ENCODE measurements at places on chromosomes 7 and 10. TPM values are rescaled to one million over a fixed set of nuclear protein-coding genes. Genes with fewer than 3 reads are reported as not detected.
A peak's percentile ranks its signal among the peaks of the same experiment; 100 is the strongest.

DNA sequence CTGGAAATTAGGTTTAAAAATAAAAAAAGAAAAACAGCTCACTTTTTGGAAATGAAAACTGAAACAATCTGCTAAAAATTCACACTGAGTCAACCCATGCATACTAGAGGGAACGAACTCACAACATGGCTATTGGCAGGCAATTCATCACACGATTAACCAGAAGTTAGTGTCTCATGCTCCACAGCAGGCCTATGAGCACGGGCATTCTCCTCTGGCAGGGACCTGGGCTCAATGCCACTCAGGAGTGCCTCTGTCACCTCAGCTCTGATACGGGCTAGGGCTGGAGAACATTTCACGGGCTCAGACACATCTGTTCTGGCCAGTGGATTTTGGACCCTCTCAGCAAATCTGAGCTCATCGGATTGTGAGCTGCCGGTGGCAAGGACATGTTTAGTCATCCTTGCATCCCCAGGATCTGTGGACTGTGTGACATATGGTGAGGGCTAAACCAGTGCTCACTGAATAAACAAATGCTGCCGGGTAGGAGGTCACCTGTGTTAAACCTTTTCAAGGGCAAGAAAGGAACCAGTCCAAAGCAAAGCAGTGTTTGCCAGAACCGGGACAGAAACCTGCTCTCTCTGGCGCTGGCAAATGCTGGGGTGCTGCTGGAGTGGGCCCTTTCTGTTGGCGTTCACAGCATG lies 40.1 kb downstream of the POLR3A start:
- no peaks in the 10 kb centered on the region for H3K36me3 ChIP-seq
- no peaks in the 10 kb centered on the region for H3K4me1 ChIP-seq
- DNase-seq: no peak
- H3K27ac ChIP-seq: no peak overlapping the region
- no peak overlapping the region for H3K4me3 ChIP-seq

DNA sequence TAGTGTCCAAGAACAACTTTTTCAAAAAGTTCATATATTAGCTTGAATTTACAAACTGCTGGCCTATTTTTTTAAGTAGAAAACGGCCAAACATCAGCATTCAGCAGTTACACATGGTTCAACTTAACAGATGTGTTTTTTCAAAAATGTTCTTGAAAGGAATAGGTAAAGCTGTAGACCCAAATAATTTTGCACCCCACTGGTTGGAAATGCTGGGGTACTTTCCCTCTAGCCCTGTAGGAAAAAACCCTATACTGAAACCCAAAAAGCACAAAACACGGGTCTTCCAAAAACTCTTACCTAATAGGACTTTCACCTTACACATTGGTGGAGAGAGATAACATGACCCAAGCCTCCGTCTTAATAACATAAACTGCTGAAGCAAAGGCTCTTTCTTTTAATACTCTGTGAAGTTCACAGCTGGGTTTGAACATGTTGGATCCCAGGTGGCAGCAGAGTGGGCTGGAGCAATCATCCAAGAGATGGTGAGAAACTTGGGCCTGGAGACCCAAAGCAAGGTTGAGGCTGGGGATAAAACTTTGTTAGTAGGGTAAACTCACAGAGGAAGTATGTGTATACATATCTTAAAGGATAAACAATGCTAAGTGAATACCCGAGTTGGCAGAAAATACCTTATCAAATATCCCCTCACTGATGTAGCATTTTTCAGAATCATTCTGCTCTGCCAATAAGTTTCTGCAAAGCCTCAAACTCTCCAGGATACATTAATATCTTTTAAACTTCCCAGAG lies 629 bp upstream of the DNAJC9 start:
- peak overlapping the region; percentile 58 for H3K27ac ChIP-seq
- peak overlapping the region; percentile 86 for H3K4me3 ChIP-seq
- DNase-seq: no peak

GRCh38 chr7:57071-57470 lies 135.3 kb upstream of the FAM20C start:
- no peak overlapping the region for H3K4me3 ChIP-seq
- no peaks in the 10 kb centered on the region for H3K4me1 ChIP-seq
- H3K27ac ChIP-seq: no peak overlapping the region
- H3K27me3 ChIP-seq: no peaks in the 10 kb centered on the region
- H3K36me3 ChIP-seq: no peaks in the 10 kb centered on the region

GRCh38 chr10:76026905-76027304 lies 595.5 kb downstream of the LRMDA start:
- H3K4me1 ChIP-seq: no peaks in the 10 kb centered on the region
- no peaks in the 10 kb centered on the region for H3K36me3 ChIP-seq
- no peak for DNase-seq
- H3K27me3 ChIP-seq: no peaks in the 10 kb centered on the region

AKR1C3 gene
- 13.8 TPM for polyA plus RNA-seq

LRGUK gene
- 0.40 TPM for polyA plus RNA-seq

NUTM2E gene
- polyA plus RNA-seq: 0.30 TPM

AOAH gene
- 1.7 TPM for polyA plus RNA-seq
